Neural cell (in vitro differentiated cells): ENCODE measurements at places on chromosomes 1 and 21. TPM values are rescaled to one million over a fixed set of nuclear protein-coding genes. Genes with fewer than 3 reads are reported as not detected.

GBP6 gene
- polyA plus RNA-seq: not detected in 2 replicates

KLHL17 gene
- 52.3 and 64.2 TPM in 2 replicates for polyA plus RNA-seq

RGS1 gene
- not detected in 2 replicates for polyA plus RNA-seq

SLAMF8 gene
- not detected in 2 replicates for polyA plus RNA-seq

CRB1 gene
- polyA plus RNA-seq: 2.3 and 4.8 TPM in 2 replicates

MTMR11 gene
- polyA plus RNA-seq: 0.58 and 1.6 TPM in 2 replicates

S100A1 gene
- polyA plus RNA-seq: not detected in 2 replicates

CFHR1 gene
- polyA plus RNA-seq: not detected in 2 replicates

SEMA6C gene
- 32.5 and 39.3 TPM in 2 replicates for polyA plus RNA-seq

LYPD8 gene
- polyA plus RNA-seq: not detected in 2 replicates

FCRLA gene
- polyA plus RNA-seq: not detected in 2 replicates

PODN gene
- polyA plus RNA-seq: 0.07 and 0.20 TPM in 2 replicates

TRIM17 gene
- polyA plus RNA-seq: 0.14 TPM in 1 of 2 replicates, not detected in the other

SHE gene
- 0.04 TPM in 1 of 2 replicates, not detected in the other for polyA plus RNA-seq

S100A10 gene
- 16.5 and 24.5 TPM in 2 replicates for polyA plus RNA-seq

LIN28A gene
- 0.94 and 1.0 TPM in 2 replicates for polyA plus RNA-seq

CDK18 gene
- polyA plus RNA-seq: not detected in 2 replicates

NCMAP gene
- polyA plus RNA-seq: not detected in 2 replicates

PLA2G2D gene
- not detected in 2 replicates for polyA plus RNA-seq

SPRR2E gene
- polyA plus RNA-seq: not detected in 2 replicates

AUNIP gene
- 0.48 TPM in 1 of 2 replicates, not detected in the other for polyA plus RNA-seq

PAPPA2 gene
- polyA plus RNA-seq: 0.36 and 0.59 TPM in 2 replicates

PKP1 gene
- not detected in 2 replicates for polyA plus RNA-seq

NRDC gene
- 103 and 114 TPM in 2 replicates for polyA plus RNA-seq

SLC22A15 gene
- 1.7 and 3.1 TPM in 2 replicates for polyA plus RNA-seq

PFKFB2 gene
- 9.3 and 9.8 TPM in 2 replicates for polyA plus RNA-seq

AZIN2 gene
- polyA plus RNA-seq: 22.5 and 22.7 TPM in 2 replicates

COX20 gene
- polyA plus RNA-seq: 110 and 169 TPM in 2 replicates

ADAM30 gene
- not detected in 2 replicates for polyA plus RNA-seq

SPRR2A gene
- polyA plus RNA-seq: not detected in 2 replicates

LCE1F gene
- not detected in 2 replicates for polyA plus RNA-seq

HAO2 gene
- not detected in 2 replicates for polyA plus RNA-seq

LRRC8B gene
- polyA plus RNA-seq: 13.0 and 15.9 TPM in 2 replicates

ACOT7 gene
- polyA plus RNA-seq: 101 TPM in 2 replicates

LHX8 gene
- polyA plus RNA-seq: 8.8 and 11.1 TPM in 2 replicates

PLCH2 gene
- 5.7 and 6.6 TPM in 2 replicates for polyA plus RNA-seq

DEGS1 gene
- polyA plus RNA-seq: 40.6 and 53.7 TPM in 2 replicates

DHX9 gene
- 193 and 236 TPM in 2 replicates for polyA plus RNA-seq

DIRAS3 gene
- polyA plus RNA-seq: 8.0 and 8.9 TPM in 2 replicates

C1orf185 gene
- not detected in 2 replicates for polyA plus RNA-seq

PTAFR gene
- polyA plus RNA-seq: 0.12 and 0.30 TPM in 2 replicates

UCHL5 gene
- 24.4 and 28.8 TPM in 2 replicates for polyA plus RNA-seq

GLMP gene
- 3.3 and 4.1 TPM in 2 replicates for polyA plus RNA-seq

DNAJC6 gene
- 47.1 and 47.8 TPM in 2 replicates for polyA plus RNA-seq

MSTO1 gene
- 53.8 and 64.5 TPM in 2 replicates for polyA plus RNA-seq

PRAMEF8 gene
- polyA plus RNA-seq: not detected in 2 replicates

KLF17 gene
- polyA plus RNA-seq: not detected in 2 replicates

MCOLN2 gene
- not detected in 2 replicates for polyA plus RNA-seq

OR2L5 gene
- polyA plus RNA-seq: 0.10 TPM in 1 of 2 replicates, not detected in the other

MNDA gene
- not detected in 2 replicates for polyA plus RNA-seq

TNFRSF18 gene
- polyA plus RNA-seq: not detected in 2 replicates

IVL gene
- polyA plus RNA-seq: not detected in 2 replicates

IFI44 gene
- polyA plus RNA-seq: not detected in 2 replicates

CNN3 gene
- polyA plus RNA-seq: 105 and 106 TPM in 2 replicates

NBPF4 gene
- not detected in 2 replicates for polyA plus RNA-seq

KIAA1614 gene
- polyA plus RNA-seq: 0.50 and 1.4 TPM in 2 replicates

OLFML3 gene
- not detected in 2 replicates for polyA plus RNA-seq
